Hepatocyte (in vitro differentiated cells): ENCODE measurements at places on chromosomes 1 and 21. TPM values are rescaled to one million over a fixed set of nuclear protein-coding genes. Genes with fewer than 3 reads are reported as not detected.

Gene OXCT2
- total RNA-seq = 0.60 and 1.8 TPM in 2 replicates

GRCh38 chr1:244598611-244599010 lies 54.3 kb upstream of the DESI2 start:
- DNase-seq = no peak

DNA sequence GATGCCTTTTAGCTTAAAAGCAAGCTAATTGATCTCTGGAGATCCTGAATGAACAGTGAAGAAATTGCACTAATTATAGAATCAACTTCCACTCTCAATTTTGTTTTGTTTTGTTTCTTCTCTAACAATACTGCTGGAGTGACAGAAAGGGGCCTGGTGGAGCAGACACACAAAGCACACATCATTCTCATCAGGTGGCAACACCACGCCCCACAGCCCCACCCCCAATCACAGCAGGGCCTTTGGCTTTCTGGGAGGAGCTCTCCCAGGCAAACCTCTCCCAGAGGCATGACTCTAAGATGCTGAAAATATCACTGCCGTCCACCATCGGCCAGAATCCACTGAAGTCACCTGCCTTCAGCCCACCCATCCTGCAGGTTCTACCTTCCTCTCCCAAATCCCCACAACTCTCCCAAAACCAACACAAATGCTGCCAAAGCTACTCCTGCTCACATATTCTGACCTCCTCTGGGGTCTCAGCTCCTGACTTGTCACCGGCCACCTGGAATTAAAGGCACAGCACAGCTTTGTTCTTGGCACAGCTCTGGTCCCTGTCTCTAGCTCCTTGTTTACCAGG lies 120.7 kb downstream of the GRIK3 start:
- no peak for DNase-seq

GRCh38 chr1:56462209-56462608 lies 117.2 kb downstream of the PLPP3 start:
- DNase-seq = no peak

- DNase-seq = no peak
These were observed 273.8 kb downstream of the FAM72C start for GRCh38 chr1:143698016-143698415.

- DNase-seq = no peak
These were observed 8.3 kb upstream of the GPR61 start for GRCh38 chr1:109531380-109531779.

- no peak for DNase-seq
These were observed 127.8 kb upstream of the NGF start for GRCh38 chr1:115465802-115466363.

Gene SLC30A10
- total RNA-seq = 14.1 and 14.7 TPM in 2 replicates

GRCh38 chr1:225941187-225941941 lies at the start of gene LEFTY2:
Gene LEFTY2, minus strand, starts transcription at chr1:225941220. Its CDS starts 80 bp downstream, at chr1:225941140.
- no peak for DNase-seq

DNA sequence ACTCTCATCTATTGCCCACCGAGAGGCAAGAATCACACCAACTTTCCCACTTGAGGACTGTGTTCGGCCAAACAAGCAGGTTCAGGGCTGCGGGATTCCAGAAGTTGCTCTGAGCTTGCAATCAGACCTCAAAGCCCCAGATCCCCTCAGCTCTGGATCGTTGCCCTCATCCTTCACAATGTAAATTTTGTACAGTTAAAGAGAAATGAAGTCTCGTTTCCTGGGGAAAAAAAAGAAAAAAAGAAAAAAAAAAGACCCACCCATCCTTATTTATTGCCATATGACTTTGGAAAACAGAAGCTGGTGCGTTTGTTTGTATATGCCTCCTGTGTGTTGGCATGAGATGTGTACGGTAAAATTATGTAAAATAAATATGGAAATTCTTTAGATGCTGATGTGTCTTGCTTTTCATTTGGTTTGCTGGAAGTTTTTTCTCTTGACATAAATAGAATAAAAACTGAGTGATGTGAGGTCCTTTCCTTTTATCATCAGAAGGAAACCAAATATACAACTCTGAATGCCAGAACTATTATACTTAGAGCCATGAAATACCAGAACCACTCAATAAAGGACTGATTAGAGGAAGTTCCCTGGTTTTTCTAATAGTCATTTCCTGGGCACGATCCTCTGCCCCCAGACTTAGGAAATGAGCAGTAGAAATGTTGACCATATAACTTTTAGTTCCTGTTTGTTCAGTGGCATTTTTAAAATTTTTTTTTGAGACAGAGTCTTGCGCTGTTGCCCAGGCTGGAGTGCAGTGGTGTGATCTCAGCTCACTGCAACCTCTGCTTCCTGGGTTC lies 48.7 kb downstream of the LHX4 start:
- DNase-seq = no peak

GRCh38 chr21:43330306-43330881 lies 96.5 kb downstream of the SIK1 start:
- DNase-seq = no peak

Gene DCST2
- 0.04 and 1.6 TPM in 2 replicates for total RNA-seq

DNA sequence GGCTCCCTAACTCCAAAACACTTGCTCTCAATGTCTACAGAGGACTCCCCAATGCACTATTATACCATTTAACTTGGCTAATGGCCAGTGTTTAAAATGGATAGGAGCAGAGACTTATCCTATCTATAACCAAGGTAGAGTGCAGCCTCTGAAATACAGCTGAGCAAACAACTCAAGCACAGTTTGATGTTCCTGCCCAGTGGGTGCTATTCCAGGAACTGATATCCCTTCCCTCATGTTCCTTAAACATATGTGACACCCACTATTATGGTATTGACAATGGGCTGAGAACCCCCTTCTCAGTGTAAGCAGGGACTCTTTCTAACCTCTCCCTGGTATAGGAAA lies 51.7 kb downstream of the SH3GLB1 start:
- DNase-seq = no peak

DNA sequence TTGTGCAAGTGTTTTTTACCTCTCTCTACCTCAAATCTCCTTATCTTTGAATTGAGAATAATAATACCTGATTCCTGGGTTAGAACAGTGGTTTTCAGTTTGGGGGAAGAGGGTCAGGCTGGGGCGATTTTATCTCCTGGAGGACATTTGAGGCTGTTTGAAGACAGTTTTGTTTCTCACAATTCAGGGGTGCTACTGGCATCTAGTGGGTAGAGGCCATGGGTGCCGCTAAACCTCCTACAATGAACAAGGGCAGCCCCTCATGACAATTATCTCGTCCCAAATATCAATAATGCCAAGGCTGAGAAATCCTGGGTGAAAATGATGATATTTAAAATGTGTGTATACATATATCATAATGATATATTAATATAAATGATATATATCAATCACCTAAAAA lies 139.1 kb upstream of the USH2A start:
- no peak for DNase-seq

DNA sequence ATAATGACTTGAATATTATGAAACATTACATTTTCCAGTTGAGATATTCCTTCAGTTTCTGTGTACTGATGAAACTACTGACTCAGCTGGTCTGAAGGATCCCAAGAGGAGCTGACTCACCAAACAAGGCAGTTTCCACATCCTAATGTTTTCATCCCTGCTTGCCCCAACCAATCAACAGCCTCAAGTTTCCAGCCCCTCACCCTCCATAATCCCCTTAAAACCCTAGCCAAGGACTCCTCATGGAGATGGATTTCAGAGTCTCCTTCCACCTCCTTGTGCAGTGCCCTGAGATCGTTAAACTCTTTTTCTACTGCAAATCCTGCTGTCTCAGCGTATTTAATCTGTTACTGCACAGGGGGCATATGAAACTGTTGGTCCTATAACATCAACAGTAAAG lies 83.1 kb upstream of the HAO2 start:
- peak; percentile 67 for DNase-seq

GRCh38 chr1:200301152-200301551 lies 108.7 kb downstream of the ZNF281 start:
- DNase-seq = no peak

DNA sequence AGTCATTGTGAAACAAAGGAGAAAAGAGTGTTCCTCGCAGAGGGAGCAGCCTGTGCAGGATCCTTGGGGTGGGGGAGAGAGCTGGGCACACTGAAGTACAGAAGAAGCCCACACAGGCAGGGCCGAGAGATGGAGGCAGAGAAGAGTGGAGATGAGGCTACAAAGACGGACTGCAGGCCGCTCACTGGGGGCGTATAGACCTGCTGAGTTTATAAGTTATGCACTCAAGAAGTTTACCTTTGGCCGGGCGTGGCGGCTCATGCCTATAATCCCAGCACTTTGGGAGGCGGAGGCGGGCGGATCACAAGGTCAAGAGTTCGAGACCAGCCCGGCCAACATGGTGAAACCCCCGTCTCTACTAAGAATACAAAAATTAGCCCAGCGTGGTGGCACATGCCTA lies 7.6 kb upstream of the SLAMF9 start:
- no peak for DNase-seq

DNA sequence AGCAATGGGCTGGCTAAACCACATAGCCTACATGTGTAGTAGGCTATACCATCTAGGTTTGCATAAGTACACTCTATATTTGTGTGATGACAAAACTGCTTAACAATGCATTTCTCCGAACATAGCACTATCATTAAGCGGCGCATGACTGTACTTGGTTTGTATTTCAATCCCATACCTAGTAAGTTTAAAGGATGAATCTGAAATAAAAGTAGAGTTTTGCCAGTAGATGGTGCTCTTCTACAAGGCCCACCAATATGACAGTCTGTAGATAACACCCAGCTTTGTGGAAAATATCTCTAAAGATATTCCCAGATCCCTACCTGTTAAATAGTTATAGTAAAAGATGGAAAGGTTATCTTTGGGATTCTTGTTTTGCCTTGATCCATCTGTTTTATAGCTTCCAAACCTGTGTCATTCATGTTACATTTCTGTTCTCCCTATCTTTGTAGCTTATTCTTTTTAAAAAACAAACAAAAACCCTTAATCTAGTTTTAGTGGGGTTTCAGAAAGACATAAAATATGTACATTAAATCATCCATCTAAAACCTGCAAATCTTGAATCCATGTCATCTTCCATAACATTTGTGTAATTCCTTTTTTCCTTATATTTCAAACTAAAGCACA lies 33.9 kb upstream of the ASPM start:
- peak; percentile 49 for DNase-seq

- DNase-seq = no peak
These were observed 610.6 kb upstream of the ZP4 start for GRCh38 chr1:238501290-238501689.

GRCh38 chr1:192401825-192402224 lies 85.0 kb downstream of the RGS21 start:
- DNase-seq = no peak

DNA sequence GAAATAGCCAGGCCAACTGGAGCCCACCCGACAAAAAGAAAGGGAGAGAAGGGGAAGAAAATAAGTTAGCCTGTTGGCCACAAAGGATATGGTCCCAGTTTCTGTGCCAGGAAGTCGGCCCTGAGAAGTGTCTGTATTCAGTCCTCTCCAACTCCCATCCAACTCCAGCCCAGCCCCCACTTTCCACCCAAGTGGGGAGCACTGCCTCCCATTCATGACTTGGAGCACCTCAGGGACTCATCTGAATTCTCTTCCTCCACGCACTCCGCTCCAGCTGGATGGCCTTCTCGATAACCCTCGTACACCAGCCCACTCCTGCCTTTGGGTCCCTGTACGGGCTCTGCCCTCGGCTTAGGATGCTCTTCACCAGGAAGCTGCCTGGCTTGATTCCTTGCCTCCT lies 2.0 kb upstream of the WNT2B start:
- DNase-seq = no peak

DNA sequence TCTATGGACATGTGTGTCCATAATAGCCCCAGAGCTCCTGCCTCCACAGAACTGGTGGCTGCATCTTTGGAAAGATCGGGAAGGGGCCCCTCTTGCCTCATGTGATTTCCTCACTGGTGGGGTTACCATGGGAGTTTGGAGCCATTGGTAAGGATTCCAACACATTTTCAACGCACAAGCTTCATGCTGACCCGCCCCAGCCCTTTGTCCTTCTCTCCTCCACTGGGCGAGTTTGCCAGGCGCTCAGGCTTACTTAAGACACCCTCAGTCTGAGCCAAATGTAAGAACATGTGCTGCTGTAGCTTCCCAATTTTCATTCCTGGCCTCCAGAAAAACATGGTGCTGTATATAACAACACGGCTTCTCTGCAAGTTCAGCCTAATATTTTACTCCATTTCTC lies 72.4 kb downstream of the ATP5PO start:
- no peak for DNase-seq

DNA sequence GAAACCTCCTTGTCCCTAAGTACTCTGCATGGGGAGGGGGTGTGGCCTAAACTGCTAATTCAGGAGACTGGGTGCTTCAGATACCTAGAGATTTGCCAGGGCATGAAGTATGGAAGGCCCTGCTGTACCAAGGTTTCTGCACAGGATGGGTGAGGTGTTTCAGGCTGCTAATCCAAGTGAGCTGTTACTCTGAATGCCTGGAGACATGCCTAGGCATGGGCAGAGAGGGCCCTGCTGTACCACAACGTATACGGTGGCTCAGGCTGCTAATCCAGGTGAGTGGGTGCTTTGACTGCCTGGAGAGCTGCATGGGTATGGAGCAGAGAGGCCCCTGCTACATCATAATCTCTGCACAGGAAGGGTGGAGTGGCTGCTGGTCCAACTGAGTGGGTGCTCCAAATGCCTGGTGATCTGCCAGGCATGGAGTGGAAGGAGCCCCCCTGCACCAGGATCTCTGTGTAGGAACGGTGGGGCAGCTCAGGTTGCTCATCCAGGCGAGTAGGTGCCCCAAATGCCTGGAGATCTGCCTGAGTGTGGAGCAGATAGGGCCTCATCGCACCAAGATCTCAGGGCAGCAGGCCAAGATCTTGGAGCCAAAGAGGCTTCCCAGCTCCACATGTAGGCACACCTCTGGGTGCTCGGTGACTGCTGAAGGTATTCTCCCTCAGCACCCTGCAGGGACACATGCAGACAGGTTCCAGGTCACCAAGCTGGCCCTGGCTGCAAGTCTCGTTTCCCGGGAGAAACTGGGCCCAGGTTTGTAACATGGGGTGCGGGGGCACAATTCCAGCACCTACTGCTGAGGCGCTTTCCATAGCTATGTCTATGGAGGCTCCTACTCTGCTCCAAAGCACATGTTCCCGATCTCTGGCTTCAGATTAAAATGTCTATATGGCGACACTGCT lies 252.5 kb upstream of the PLXNA2 start:
- no peak for DNase-seq

Gene DISC1
- total RNA-seq = 3.8 and 4.7 TPM in 2 replicates

DNA sequence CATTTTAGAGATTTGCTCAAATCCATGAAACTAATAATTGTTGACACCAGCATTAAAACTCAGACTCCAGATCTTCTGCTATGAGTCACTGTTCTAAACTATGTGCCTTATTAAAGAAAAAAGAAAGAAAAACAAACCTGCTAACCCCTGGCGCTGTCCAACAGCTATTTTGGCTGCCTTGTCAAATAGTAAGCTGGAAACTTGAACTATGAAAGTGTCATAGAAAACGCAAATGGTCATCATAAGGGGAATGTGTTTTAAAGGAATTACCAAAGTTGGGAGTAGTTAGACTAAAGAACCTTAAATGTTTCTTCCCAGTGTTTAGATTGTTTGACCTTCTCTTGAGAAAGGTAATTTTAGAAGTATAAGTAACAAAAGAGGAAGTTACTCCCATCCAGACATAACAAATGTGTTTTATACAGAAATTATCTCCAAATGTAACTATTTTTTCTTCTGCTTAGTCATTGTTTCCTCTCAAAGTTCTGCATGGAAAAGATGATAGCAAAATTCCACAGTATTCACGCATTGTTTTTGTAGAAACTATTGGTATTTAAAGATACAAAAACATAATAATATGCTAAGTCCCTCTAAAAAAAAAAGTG lies 272.4 kb downstream of the TPR start:
- DNase-seq = peak; percentile 6

Gene CLDN14
- 0.53 and 1.7 TPM in 2 replicates for total RNA-seq

- DNase-seq = no peak
These were observed 376.3 kb upstream of the CAMK1G start for GRCh38 chr1:209207126-209207700.

GRCh38 chr1:243390162-243390791 lies 134.4 kb downstream of the SDCCAG8 start:
- DNase-seq = no peak

GRCh38 chr1:108611984-108612383 lies 48.9 kb downstream of the HENMT1 start:
- DNase-seq = no peak
